ENCODE measurements at places on chromosomes 3 and 15.

DNA sequence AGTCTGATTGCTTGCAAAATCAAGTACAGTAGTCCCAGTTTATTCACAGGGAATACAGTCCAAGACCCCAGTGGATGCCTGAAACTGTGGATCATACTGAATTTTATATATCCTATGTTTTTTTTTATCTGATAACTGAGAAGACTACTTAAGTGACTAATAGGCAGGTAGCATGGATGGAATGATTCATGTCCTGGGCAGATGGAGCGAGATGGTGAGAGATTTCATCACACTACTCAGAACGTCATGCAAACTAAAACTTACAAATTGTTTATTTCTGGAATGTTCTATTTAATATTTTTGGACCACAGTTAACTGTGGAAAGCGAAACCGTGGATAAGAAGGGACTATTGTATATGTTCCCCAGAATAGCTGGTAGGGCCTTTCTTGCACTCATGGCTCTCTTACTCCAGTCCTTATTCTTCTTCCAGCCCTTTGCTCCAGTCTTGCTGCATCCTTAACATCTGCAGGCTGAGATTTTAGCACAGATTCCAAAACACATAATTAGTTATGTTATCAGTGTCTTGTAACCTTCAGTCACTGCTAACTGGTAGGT lies 290.0 kb downstream of the ADAMTSL3 start:
- DNase-seq = no peak

GRCh38 chr3:46730819-46731218 lies 13.2 kb upstream of the PRSS50 start:
- no peak for DNase-seq

DNA sequence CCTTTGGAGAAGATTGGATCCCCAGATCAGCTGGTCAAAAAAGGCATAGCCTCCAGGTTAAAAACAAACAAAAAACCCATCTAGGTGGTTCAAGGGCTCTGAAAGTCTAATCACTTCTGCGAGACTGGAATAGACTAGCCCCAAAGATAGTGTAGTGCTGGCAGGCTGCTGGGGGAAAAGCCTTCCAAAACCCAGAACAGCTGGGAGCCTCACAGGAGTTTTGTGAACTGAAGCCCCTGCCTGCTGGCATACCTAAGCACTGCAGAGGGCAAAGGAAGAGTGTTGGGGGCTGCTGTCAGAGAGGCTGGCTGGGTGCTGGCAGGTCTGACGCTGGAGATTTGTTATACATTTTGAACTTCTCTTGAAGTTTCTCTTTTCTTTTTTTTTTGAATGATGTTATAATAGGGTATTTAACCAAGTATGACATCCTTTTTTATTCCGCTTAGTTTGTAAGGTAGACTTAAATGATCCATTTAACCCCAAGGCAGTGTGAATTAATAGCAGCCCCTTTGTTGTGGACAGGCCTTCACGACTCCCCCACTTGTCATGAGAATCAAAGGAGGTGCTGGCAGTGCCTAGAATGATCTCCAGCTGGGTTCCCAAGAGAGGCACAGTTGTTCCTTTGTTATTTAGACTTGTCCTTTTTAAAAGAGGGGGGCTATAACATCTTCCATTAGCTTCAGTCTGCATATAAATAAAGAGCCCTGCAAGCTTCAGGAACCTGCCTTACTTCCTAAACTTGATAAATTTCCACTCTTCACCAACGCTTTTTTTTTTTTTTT lies 53.9 kb downstream of the CRTC3 start:
- no peak for DNase-seq

GRCh38 chr3:58746758-58747157 lies 80.2 kb upstream of the FAM3D start:
- DNase-seq = no peak

- no peak for DNase-seq
These were observed 878.5 kb downstream of the ROBO1 start for GRCh38 chr3:78889348-78889747.

GRCh38 chr3:111331306-111331705 lies 210.7 kb upstream of the CD96 start:
- no peak for DNase-seq
